HS-27A (cell line): ENCODE measurements at places on chromosomes 7 and 10.

- no peak for DNase-seq
These were observed 250.2 kb downstream of the ELFN1 start for GRCh38 chr7:1920266-1920681.

DNA sequence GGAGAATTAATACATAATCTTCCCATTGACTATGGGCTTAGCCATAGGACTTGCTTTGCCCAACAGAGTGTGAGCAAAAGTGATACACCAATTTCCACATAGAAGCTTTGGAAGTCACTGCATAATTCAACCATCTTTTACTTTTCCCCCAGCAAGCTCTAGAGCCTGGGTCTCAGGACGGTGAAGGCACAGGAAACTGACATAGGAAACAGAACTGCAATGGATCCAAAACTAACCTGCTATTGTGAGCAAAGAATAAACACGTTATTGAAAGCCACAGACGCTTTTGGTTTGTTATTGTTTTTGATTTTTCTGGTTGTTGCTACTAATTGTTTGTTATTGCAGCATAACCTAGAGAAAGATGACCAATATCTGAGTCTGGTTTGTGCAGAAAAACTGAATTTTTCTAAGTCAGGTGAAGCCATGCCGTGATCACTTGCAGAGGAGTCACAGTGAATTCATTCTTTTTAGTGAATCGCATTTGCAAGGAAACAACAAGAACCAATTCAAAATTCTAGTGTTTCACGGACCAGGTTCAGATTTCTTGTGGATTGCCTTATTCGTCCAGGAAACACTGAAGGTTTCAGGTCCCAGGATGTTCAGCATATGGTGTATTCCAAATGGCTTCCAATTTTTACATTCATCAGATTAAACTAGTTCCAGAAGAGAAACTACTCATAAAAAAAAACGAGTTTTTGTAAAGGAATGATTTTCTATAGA lies 52.8 kb downstream of the CUBN start:
- no peak for DNase-seq

- DNase-seq = no peak
These were observed 11.8 kb upstream of the DDIT4 start for GRCh38 chr10:72261784-72262404.

- DNase-seq = no peak
These were observed 18.1 kb downstream of the PRKG1 start for GRCh38 chr10:51092402-51092801.

GRCh38 chr10:116444527-116445142 lies 17.0 kb downstream of the PNLIPRP3 start:
- DNase-seq = no peak

GRCh38 chr10:31578181-31578852 lies 259.3 kb downstream of the ZEB1 start:
- DNase-seq = no peak

- DNase-seq = no peak
These were observed 51.1 kb downstream of the JMJD1C start for GRCh38 chr10:63414481-63415260.

DNA sequence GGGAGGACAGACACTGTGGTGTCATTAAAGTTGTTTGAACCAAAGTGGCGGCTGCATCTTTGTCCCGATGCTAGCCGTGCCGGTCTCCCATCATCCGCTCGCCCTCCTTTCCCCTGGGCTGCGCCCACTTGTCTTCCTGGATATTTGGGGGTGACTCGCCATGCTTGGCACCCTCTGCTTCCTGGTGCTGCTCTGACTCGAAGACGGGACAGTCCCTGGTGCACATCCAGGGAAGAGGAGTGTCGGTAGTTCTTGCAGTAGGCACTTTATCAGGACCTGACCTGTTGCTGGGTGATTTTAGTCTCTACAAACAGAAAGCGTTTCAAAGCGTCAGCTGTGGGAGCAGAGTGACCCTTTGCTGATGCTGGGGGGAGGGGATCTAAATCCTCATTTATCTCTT lies 68.3 kb upstream of the DNAJB6 start:
- DNase-seq = no peak

DNA sequence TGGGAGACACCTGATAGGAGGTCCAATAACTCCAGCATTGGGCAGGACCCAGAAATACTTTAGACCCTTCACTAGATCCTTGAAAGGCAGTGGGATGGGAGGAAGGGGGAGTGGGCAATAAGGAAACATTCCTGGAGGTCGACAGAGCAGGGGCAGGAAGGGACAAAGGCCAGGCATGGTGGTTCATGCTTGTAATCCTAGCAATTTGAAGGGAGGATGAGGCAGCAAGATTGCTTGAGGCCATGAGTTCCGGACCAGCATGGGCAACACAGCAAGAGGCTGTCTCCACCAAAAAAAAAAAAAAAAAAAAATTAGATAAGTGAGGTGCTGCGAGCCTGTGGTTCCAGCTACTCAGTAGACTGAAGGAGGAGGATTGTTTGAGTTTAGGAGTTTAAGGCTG lies 134.9 kb downstream of the JCAD start:
- DNase-seq = no peak

- DNase-seq = no peak
These were observed 777.7 kb downstream of the LRMDA start for GRCh38 chr10:76209135-76209534.

DNA sequence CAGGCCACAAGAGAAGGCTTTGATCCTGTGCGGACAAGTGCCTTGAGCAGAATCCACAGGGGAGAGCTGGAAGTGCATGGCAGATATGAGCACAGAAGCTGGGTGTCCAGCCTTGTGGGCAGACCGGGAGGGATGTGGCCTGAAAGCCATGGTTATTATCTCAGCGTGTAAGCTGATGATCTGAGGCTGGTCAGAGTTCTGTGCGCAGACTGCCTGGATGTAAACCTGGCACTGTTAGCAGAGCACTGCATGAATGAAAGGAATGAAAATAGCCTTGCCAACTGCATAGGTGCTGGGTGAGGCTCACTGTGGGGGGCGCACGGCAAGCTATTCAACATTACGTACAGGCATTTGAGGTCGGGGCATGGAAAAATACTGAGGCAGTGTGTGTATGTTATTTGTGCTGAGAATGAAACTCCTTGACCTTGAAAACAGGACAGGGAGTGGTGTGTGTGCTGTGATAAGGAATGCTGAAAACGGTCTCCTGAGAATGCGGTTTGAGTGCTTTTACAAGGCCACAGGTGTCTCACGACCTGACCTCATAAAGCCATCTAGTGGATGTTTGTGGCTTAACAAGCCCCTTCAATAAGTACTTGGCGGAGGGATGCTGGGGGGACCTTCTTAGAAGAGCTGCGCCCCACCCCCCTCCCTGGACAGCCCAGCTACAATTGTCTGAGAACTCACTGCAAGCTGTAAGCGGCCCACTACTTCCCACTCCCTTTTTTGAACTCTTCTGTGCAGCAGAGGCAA lies 18.7 kb downstream of the AKR1C1 start:
- no peak for DNase-seq

- DNase-seq = no peak
These were observed 400.3 kb downstream of the RPS24 start for GRCh38 chr10:78433766-78434535.

GRCh38 chr7:79531905-79532664 lies 78.6 kb upstream of the MAGI2 start:
- no peak for DNase-seq

DNA sequence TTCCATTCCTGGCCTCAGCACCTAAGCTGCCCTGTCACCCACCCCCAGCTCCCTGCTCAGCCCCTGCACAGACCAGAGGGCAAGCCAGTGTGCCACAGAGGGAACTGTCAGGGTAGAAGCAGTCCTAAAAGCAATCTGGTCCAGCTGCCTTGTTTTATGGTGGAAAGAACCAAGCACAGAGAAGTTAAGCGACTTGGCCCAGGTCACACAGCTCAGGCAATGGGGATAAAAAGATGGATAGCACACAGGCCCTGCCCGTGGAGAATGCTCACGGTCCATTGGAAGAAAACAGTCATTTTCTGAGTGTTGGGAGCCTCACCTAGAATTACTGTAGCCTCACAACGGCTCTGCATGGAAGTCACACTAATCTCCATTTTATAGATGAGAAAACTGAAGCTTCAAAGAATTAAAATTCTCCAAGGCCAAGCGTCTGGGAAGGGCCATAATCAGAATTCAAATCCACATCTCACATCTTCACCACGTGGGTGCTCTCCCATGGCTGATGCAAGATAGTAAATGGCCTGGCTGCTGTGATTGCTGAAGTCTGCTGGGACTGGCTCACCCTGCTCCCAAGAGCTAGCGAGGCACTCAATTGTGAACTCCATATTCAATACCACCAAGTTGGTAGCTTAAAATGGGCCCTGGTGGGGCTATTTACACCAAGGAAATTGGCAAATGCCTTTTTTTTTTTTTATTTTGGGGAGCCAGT lies 26.8 kb downstream of the C10orf105 start:
- no peak for DNase-seq

DNA sequence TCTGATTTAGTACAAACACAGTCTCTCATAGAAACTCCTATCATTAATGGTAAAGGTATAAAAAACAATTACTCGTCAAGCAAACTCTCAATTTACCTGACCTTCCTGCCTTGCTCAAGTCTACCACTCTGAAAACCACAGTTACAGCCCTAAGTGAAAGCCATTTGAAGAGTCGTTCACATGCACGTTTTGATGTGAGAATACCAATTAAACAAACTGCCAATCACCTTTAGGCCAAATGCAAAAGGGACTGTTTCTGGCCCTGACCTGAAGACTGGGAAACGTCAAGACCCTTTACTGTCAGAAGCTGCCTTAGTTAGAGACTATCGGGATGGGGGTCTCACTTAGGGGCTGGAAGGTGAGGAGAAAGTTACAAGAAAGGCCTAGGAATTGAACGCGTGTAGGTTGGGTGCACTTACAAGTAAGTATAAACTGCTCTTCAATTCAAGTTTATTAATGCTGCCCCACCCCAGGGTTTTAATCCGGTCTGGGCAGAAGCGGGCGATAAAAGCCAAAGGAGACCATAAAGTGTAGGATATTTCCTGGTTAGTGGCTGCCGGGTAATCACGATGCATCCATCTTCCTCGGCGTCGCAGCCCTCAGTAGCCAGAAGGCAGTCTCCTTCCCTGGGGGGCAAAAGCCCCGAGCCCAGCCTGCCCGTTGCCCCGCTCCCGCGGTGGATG lies 935 bp downstream of the TM9SF3 start:
- DNase-seq = no peak

DNA sequence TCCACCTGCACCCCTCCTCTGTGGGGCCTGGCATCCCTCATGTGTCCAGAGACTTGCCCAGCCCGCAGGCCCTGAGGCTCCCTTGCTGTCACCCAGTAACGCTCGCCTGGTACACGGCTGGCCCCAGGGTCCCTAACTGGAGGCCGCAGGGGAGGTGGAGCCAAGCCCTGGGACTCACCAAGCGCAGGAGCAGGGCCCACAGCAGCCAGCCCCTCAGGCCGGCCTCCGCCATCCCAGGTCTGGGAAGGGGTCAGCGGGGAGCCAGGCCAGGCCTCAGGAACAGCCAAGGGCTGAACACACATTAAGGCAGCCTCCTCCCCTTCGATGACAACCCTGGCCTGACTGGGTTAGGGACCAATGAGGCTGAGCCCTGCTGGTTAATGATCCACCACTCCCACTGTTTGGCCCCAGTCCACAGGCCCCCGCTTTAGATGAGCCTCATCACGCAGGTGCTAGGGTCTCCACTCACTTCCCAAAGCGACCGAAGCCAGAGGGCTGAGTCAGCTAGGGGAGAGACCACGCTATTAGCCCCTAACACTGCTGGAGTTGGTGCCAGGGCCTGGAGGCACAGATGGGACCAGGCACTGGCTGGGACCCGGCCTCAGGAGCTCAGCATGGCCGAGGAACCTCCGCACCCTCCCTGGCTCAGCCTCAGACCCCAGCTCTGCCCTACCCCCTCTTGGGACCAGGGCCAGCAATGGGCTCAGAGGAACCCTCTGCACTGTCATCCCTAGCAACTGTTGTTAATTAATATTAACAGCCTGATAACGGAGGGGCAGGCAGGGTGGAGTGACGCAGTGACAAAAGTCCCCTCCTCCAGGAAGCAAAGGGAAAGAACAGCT lies at the start of gene NPC1L1:
NPC1L1 (minus strand) TSS at position 303 of the 842 bp plus-strand sequence; CDS start at position 232, 71 bp downstream.
- DNase-seq = no peak

DNA sequence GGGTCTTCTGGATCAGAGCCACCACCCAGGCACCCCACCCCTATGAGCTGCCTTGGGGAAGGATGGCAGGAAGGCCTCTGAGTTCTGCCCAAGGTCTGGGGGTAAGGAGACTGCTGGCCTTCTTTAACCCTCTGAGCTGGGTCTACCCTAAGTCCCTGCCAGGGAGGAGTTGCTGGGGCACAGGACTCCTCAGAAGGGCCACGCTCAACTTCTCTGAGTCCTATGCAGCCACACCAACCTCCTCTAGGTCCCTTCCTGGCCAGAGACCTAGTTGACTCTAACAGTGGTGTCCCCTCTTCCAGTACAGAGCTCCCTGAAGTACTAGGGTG lies 2.6 kb upstream of the NEURL1 start:
- DNase-seq = no peak

- DNase-seq = no peak
These were observed 6.7 kb downstream of the CPEB3 start for GRCh38 chr10:92284112-92284704.

GRCh38 chr7:30929686-30930085 lies 18.0 kb downstream of the AQP1 start:
- DNase-seq = no peak

DNA sequence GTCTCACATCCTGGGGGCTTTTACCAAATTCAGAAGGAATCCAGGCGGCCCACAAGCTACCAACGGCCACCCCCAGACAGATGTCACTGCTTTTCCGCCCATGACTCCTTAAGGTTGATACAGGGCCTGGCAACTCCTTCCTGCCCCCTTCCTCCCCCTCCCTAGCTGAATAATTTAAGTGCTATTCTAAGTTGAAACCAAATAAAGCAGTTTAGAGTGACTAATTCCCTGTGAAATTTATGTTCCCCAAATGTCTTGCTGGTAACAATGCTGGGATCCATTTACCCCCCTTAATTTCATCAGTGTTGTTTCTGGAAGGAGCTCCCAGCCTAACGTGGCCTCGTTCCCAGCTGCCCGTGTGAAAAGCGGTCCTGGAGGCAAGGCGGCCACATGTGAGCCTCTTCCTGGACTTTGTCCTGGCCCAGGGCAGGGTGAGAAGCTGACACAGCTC lies 109.6 kb downstream of the TMEM130 start:
- no peak for DNase-seq

DNA sequence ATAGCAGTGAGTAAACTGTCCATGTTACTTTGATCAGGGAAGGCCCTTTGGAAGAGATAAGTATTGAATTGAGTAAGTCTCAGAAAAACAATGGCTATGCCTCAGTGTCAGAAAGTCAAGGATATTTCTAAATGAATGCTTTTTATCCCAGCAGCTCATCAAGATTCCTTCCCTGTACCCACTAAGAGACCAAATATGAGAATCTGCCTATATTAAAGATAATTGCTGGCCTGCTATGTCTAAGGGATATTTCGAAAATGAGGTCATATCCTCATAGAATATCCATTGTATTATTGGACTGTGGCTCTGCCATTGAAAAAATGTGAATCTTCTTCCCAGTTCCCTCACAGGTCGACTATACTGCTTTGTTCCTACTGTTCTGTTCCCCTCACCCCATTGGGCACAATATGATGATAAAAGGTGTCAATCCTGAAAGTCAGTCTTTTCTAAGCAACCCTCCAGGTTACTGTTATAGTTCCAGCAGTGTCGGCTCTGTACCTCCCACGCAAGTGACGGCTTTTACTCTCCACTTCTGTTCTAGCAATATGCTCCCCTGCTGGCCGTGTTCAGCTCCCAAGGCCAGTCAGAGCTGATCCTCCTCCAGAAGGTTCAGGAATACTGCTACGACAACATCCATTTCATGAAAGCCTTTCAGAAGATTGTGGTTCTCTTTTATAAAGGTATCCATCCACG lies 51.7 kb downstream of the BZW2 start:
- DNase-seq = no peak
